Psoas muscle (tissue), 8 donors: ENCODE measurements at places on chromosomes 7 and 10. TPM values are rescaled to one million over a fixed set of nuclear protein-coding genes. Genes with fewer than 3 reads are reported as not detected.

DNA sequence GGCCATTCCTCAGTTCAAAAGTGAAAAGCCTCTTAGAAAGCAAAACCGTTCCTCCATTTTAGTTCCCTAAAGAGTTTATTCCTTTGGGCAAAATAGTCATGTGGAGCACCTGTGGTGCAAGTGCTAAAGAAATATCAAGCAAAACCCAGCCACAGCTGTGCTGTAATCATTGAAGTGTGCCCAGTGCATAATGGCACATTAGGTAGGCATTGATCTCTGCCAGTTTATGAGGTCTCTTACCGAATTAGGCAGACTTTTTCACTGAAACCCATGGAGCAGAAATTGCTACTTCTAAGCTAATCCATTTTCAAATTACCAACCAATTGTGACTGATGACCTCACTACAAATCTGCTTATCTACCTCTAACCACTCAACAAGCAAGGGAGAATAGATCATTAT is 97.2 kb upstream of the SEMA3A start:
- H3K27me3 ChIP-seq = no peaks in the 10 kb centered on the region
- H3K4me1 ChIP-seq = no peaks in the 10 kb centered on the region
- H3K27ac ChIP-seq = no peak overlapping the region
- no peaks in the 10 kb centered on the region for H3K36me3 ChIP-seq
- no peak for DNase-seq

- H3K4me1 ChIP-seq = peaks cover 4% of the 10 kb centered on the region
- DNase-seq = no peak
- H3K27me3 ChIP-seq = no peaks in the 10 kb centered on the region
- no peak overlapping the region for H3K27ac ChIP-seq
- no peak overlapping the region for H3K4me3 ChIP-seq
- no peaks in the 10 kb centered on the region for H3K36me3 ChIP-seq
Measured at GRCh38 chr10:102975483-102976379, 57.6 kb downstream of the CNNM2 start.

CLEC2L gene
- 1.3 TPM for polyA plus RNA-seq

CHST3 gene
- 12.1 TPM for polyA plus RNA-seq

MMD2 gene
- polyA plus RNA-seq = not detected

ASB4 gene
- polyA plus RNA-seq = 24.0 TPM

CYP3A7 gene
- not detected for polyA plus RNA-seq
